ENCODE measurements at places on chromosomes 4 and X.

- DNase-seq: no peak
Observed at GRCh38 chrX:9184211-9184610, 150.3 kb upstream of the FAM9B start.

DNA sequence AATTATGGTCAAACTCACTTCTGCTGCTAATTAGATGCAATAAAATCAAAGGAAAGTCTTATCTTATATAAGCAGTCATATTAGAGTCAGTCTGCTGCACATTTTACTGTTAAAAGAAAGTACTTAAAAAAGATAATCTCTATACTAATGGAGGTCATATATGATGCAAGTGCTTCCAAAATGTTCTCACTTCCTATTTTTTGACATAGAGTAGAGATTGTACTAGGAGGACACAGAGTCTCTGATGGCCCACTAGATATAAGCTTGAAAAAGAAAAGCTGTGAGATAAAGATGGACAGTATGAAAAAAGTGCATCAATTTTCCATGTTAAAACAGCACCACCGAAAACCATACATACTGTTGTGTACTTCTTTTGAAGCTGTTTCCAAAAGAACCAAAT, 196.9 kb downstream of the KLHL13 start:
- DNase-seq: no peak

DNA sequence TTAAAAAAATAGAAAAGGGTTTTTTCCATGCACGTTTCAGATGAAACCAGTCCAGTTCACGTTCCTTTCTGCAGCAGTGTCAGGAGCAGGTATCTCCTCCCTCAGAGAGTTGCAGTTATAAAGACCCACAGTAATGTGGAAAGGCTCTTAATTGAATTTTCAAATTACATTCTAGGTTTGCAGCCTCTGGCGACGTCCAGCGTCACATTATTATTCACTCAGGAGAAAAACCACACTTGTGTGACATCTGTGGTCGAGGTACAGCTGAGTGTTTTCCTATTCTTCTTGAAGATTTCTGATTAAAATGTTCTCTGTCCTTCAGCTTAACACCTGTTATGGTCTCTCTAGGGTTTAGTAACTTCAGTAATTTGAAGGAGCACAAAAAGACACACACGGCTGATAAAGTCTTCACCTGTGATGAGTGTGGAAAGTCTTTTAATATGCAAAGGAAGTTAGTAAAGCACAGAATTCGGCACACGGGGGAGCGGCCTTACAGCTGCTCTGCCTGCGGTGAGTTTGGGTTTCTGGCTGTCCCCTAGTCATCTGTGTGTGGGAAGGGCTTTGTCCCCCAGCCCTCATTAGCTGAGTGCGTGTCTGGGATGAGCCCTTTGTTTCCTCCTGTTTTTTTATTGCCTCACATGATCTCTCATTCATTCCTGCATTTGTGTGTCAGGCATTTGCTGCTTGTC, 25.6 kb downstream of the ZBTB49 start:
- no peak for DNase-seq

DNA sequence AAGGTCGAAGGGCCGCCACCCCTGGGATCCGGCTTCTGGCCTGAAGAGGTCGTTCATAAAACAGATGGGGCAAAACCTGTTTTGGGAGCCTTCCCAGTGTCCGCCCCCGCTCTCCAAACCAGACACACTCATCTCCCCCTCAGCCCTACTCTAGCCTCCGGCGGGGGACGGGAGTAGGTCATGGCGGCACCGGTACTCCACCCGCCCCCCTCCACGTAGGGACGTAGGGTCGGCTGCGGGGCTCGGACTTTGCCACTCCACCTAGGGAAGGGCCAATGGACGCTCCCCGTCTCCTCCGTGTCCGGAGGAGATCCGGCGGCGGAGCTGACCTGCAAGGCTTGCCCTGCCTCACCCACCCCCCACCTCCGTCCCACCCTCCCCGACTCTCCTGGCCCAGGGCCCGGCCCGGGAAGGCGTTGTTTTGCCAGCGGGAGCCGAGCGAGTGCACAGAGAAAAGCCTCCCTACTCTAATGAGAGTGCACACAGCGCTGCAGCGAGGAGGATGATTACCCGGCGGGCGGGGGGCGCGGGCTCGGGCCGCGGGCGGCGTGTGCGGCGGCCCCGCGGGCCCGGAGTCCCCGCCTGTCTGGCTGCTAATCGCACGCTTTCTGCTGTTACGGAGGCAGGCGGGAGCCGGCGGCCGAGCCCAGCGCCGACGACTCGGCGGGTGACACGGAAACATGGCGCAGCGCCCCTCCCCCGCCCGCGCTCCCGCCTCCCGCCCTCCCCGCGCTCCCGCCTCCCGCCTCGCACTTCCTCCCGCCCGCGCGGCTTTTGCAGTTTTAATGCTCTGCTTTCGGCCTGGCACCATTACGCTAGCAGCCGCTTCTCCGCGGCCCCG, 8.3 kb upstream of the BCOR start:
- no peak for DNase-seq

DNA sequence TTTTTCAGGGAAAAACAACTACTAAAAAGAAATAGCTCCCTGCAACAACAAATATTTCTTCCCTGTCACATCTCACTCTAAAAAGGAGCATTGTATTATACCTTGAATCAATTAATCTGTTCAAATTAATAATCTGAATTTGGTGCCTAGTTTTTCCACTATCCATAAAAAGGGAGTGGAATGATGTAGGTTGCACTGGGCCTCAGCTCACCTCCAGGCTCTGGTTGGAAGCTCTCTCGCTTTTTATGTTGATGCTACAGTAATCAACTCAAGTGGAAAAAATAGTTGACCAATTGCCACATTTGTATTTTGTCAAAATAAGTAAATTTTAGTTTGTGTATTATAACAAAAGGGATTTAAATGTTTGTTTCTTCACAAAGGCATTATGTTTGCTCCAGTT, 126.1 kb downstream of the MAD2L1 start:
- DNase-seq: no peak

GRCh38 chr4:103786593-103786992, 66.8 kb upstream of the TACR3 start:
- DNase-seq: no peak

DNA sequence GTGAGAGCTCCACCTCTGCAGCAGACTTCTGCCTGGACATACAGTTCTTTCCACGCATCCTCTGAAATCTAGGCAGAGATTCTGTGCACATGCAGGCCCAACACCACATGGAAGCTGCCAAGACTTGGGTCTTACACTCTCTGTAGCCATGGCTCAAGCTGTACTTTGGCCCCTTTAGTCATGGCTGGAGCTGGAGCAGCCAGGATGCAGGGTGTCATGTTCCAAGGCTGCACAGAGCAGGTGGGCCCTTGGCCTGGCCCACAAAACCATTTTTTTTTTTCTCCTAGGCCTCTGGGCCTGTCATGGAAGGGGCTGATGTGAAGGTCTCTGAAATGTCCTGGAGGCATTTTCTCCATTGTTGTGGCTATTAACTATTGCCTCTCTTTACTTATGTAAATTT, 990.5 kb upstream of the ADGRL3 start:
- no peak for DNase-seq

DNA sequence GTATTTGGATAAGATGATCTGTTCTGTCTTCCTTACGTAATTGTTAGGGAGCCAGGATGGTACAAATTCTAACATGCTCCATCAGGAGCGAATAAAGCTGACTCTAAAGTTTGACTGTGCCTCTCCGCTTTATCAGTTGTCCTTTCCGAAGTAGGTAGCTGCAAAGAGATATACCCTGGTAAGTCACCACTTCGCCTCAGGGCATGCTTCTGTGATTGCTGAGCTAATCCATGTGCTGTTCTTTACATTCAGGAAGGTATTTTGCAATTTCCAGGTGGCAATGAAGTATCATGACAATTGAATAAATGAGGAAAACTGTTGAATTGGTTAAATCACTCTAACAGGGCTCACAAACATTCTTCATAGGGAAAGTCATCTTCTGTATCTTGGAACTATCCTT, 38.9 kb downstream of the KIT start:
- DNase-seq: no peak

DNA sequence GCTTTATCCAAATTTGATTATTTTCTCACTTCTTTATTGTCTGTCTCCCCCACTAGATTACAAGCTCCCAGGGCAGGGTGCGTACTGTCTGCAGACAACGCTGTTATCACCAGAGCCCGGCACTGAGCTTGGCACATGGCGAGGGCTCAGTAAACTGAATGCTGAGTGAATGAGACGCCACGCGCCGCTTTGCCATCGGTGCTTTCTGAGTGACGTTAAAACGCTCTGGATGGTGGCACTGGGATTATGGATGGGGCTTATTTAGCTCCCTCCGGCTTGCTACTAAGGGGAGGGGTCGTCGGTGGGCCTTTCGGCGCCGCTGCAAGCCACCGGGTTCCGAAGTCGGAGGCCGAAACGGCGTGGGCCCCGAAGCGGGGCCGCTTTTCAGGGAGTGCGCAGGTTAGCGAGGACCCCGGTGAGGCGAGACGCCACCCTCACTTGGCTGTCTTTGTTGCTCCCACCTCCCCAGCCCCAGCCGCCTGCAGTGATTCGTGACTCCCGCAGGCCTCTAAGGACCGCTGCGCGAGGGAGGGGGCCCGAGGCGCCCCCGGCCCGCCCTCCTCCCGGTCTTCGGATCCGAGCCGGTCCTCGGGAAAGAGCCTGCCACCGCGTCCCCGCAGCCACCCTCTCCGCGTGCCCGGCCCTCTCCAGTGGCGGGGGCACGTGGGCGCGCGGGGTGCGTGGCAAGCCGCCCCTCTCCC, 569 bp upstream of the FHL1 start:
- DNase-seq: no peak

DNA sequence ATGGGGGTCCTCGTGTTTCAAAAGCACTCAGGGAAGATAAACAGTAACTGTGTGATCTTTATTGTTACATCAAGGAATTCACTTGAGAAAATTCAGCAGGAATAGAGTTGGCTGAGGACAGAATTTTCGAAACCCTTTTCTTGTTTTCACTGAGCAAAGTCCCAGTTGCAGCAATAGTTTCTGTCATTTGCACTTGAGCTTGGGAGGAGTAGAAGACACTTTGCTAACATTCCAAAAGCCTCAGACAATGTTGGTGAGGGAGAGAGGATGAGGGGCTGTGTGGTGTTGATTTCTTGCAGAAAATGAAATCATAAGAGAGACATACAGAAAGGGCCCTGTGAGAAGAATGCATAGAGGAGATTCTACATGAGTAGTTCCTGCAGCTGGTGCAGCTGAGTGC, 151.9 kb upstream of the DIPK2B start:
- no peak for DNase-seq

GRCh38 chr4:13920901-13921300, 293.4 kb upstream of the BOD1L1 start:
- peak; percentile 100 for DNase-seq

DNA sequence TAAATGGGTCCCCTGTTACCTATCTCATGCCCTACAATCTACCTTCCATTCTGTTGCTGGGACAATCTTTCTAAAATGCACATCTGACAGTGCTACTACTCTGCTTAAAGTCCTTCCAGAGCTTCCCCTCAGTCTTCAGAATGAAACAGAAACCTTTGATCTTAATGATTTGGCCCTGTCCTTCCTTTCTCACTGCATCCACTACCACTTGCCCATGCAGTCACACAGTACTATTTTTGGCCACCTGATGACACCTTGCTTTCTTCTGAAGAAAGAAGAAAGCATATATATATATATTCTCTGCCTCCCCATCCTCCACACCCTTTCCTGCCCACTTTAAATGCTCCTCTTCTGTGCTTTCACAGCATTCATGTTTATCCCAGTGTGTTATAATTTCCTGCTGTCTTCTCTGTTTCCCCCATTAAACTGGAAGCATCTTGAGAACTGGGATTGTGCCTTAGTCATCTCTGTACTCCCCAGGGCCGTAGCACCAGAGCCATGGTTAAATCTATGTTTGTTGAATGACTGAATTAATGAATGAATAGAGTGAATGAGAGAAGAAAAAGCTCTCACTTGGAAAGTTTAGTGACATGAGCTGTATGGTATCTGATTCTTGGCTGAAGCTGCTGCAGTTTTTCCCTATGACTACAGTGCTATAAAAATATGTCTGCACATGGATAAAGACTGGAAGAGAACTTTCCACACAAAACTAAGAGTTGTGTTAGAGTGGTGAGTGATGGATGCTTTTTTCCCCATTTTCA, 56.2 kb downstream of the RTL9 start:
- DNase-seq: no peak

GRCh38 chr4:87117051-87117731, 103.2 kb downstream of the KLHL8 start:
- no peak for DNase-seq

DNA sequence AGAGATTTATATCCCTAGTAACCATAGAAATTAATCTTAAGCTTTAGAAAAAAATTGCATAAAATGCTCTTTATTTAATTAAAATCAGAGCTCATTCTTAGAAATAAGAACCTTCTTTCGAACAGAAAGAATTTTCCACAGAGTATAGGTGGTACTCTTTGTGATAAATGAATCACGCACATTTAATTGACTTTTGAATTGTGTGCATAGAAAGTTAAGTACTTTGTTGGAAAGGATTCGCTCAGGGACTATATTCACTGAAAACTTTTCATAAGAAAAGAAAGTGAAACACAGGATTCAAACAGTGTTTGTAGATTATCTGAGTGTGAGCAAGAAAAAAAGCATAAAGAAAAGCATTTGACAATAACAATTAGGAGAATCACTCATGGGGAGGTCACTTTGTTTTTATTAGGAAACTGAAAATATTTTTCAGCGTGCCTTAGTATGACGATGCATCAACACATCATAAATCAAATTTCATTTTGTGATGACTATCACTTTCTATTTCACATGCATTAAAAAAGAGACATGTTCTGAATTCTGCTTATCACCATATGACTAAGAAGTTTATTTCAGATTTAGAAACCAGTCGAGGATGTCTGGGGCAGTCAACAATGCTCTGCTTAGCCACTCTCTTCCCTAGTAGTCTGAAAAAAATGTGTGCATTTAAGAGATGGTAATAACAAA, 49.5 kb downstream of the STX18 start:
- no peak for DNase-seq

DNA sequence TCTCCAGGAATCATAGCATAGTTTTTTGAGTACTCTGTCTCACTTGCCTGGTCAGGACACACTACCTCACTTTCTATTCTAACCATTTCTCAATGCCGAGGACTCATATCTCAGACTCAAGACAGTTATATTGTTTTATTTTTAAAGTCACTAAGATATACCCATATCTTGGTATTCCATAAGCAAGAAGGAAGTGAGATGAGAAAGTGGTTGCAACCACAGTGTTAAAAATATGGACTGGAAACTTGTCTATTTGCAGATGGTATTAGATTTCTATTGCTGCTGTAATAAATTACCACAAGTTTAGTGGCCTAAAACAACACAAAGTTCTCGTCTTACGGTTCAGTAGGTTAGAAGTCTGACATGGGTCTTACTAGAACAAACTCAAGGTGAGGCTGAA, 344.8 kb upstream of the MAGEB2 start:
- no peak for DNase-seq

GRCh38 chr4:1802720-1803522, 9.8 kb downstream of the FGFR3 start:
- DNase-seq: no peak

- DNase-seq: no peak
Observed at GRCh38 chr4:94251094-94251493, 43.4 kb downstream of the SMARCAD1 start.

DNA sequence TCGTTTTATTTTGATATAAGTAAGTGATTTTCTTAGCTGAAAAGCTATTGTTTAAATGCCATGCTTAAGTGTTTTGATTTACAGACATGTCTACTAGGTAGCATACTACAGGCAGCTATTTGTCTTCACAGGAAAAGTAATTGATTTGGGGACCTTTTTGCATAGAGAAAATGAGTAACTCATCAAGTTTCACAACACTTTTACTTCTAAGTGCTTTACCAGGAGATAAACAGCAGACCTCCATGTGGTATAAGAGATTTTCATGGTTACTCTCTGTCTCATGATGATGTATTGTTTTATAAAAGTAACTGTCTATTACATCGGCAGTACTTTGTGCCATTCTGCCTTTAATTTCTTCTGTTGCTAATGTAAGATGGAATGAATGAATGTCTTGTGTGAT, 28.7 kb downstream of the RBPJ start:
- no peak for DNase-seq

GRCh38 chrX:150517303-150517910, 51.0 kb upstream of the MTM1 start:
- DNase-seq: no peak
